ENCODE measurements at places on chromosomes 1 and 21.
A peak's percentile ranks its signal among the peaks of the same experiment; 100 is the strongest.

DNA sequence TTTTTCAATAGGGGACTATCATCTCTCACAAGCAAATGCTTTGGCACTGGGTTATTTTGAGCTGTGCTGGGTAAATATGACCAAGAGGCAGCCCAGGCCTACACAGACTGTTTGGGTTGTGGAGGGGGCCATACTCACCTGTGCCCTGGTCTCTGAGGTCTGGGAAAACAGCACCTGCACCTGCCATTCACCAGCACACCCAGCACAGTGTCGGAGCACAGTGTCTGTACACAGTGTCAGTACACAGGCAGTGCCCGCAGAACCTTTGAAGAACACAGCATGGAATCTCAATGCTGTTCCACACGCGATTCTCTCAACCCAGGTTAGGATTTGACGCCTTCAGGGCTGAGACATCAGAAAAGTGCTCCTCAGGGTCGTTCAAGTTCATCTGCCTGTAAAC is 35.0 kb upstream of the FAM89A start:
- DNase-seq, result no peak

- DNase-seq, result no peak
These were observed 92.0 kb upstream of the BARHL2 start for GRCh38 chr1:90809093-90809492.

DNA sequence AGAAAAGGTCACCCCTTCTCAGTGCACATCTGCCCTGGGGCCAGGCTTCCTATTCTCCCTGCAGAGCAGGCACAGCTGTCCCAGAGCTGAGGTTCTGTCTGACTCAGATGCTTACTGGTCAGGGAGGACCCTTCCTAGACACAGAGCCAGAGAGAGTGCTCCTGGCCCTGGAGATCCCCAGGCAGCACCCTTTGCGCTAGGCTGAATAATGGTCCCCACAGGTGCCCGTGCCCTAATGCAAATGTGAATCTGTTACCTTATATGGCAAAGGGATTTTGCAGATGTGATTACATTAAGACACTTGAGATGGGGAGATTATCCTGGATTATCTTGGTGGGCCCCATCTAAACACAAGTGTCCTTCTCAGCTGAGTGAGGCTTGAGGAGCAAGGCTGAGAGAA is 2.6 kb upstream of the TNNI1 start:
- DNase-seq, result no peak

DNA sequence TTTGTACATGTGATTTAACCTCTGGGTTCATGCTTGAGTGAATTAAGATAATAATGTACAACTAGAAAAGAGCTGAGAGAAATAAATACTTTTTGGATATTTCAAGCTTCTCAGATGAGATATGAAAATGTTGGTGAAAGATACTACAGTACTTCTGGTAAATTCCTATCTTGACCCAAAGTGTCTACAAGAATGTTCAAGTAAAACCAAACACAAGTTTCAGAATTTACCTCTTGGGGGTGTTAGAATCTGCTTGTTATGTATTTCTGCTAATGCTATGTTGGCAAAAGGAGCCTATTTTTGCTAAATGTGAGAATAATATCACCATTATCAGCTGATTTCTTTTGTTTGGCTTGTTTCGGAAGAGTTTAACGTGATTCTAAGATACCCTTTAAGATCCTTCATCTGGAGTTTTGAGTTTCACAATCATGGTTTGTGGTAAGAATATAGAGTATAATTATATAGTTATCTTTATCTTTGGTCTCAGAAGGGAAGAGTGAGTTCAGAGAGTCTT is 388.5 kb downstream of the LMO4 start:
- DNase-seq, result no peak

- no peak for DNase-seq
These were observed 52.1 kb upstream of the GPR88 start for GRCh38 chr1:100485855-100486258.

- DNase-seq, result no peak
These were observed 497.4 kb downstream of the DISC1 start for GRCh38 chr1:232123775-232124659.

DNA sequence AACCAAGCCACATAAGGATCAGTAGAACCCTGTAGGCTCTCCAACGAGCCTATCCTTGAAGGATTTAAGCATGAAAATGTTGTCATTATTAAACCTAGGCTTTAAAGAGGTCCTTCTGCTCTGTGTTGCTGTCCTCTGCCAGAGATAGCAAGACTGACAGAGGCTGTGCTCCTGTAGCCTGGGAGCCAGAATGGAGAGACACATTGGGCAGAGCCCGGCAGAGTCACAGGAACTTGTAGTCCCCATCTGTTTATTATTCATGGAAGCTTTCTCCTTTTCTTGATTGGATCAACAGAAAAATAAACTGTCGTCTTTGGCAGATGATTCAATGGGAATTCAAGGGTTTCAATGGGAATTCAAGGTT is 19.2 kb upstream of the SLAMF1 start:
- DNase-seq, result no peak

GRCh38 chr1:22652881-22653316 is at the start of gene C1QB:
C1QB (plus strand) TSS chr1:22653236; CDS start chr1:22659463, 6,227 bp downstream.
- no peak for DNase-seq

GRCh38 chr1:228261706-228262105 is 53.9 kb downstream of the OBSCN start:
- DNase-seq, result no peak

DNA sequence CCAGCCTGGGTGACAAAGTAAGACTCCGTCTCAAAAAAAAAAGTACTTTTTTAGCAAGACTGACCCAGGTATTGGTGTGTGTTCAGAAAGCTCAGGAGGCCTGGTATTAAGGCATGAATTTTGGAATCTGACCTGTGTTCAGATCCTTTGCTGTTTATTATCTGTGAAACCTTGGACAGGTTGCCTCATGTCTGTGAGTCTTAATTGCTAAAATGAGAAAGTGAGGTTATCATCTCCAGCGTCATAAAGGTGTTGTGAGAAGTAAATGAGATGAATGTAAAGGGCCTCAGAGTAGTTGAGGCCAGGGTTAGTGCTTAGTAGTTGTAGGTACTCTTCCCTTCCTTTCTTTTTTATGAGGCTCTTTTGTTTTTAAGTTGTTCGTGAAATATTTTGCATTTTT is 2.8 kb downstream of the C1orf50 start:
- no peak for DNase-seq

GRCh38 chr1:36223381-36223995 is 755 bp upstream of the THRAP3 start:
- DNase-seq, result peak; percentile 85

DNA sequence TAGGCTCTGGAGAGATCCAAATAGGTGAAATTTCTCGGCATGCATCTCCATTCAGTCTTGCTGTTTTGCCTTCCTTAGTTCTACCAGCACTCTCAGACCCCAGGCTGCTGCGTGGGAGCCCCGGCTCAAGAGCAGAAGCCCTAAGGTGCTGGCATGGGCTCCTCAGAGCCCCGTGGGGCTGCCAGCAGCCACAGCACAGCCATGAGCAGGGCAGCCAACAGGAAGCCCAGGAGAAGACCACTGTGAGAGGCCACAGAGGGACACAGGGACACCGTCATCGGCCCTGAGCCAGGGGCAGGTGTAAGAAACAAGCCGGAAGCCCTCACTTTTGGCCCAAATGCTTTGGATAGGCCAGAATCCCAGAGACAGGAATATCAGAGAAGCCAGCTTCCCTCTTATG is 66.6 kb downstream of the HIVEP3 start:
- no peak for DNase-seq

DNA sequence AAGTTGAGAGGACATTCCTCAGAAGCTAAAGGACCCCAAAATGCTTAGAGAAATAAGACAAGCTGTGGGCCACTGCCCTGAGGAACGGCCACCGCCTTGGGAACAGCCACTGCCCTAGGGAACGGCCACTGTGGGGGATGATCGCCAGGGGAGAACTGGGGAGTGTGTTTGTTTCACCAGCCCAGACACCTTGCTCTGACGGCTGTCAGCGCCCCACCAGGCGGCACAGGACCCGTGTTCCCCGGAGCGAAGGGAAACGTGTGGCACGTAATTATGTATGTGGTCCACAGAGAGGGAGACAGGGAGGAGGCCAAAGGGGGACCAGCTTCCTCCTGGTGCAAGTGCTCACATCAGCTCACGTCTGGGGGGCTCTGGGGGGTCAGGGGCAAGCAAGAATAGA is 45.8 kb upstream of the RIPK4 start:
- DNase-seq, result no peak

DNA sequence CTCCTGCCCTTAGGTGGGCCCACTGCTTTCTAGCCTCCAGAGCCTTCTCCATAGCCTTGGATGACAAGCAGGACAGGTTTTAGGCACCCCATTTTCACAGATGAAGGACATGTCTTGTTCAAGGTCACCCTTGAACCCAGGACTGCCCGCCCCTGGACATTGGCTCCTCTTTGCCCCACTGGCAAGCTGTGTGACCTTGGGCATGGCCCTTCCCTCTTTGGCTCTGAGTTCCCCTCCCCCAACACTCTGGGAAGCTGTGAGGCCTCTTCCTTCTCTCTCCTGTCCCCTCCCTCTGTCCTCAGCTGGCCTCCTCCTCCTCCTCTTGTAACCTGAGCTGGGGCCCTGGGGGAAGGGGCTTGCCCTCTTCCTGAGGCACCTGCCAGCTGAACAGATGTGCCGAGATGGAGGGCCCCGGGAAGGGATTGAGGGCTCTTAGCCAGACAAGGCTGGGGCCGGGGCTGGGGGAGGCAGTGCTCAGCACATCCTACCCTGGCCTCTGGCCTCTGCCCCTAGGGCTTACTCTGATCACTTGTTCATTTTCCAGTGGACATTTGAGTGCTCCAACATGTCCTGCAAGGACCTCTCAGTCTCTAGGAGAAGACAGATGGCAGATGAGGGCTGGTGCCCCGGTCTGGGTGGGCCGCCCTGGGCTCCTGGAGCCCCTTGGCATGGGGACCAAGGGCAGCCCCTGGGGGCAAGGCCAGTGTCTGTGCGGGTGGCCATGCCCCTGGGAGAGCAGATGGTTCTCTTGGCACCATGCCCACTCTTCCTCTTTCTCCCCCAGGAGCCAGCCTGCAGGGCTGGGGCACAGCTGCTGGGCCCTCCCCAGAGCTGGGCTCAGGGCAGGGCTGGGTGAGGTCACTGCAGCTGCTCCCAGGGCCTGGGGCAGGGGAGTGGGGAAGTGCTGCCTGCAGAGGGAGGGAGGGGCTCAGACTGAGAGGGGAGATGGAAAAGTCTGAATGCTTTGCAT is 10.7 kb downstream of the FOXO6 start:
- no peak for DNase-seq

DNA sequence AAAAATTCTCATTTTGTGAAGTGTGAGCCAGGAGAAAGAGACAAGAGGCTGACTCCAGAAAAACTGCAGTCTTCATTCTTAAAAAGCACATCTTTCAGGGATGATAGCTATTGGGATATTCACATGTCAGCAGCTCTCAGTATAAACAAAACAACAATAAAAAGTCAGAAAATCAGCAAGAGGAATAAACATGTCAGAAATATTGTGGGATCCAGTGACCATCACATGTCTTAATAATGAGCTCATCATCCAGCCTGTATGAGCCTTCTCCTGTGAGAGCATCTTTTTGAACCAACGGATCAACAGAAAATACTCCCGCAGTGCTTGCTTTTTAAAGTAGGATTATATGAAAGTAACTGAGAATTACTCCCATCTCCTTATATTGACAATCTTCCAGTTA is 241.6 kb downstream of the SMYD3 start:
- DNase-seq, result no peak

GRCh38 chr1:193108471-193108870 is 3.3 kb upstream of the GLRX2 start:
- no peak for DNase-seq

- DNase-seq, result peak; percentile 90
These were observed 11.4 kb downstream of the FAM229A start for GRCh38 chr1:32350785-32351398.

- DNase-seq, result no peak
These were observed 12.3 kb upstream of the LYPLAL1 start for GRCh38 chr1:219161371-219161770.

- peak; percentile 40 for DNase-seq
These were observed 79.0 kb downstream of the GALNT2 start for GRCh38 chr1:230145953-230146476.

DNA sequence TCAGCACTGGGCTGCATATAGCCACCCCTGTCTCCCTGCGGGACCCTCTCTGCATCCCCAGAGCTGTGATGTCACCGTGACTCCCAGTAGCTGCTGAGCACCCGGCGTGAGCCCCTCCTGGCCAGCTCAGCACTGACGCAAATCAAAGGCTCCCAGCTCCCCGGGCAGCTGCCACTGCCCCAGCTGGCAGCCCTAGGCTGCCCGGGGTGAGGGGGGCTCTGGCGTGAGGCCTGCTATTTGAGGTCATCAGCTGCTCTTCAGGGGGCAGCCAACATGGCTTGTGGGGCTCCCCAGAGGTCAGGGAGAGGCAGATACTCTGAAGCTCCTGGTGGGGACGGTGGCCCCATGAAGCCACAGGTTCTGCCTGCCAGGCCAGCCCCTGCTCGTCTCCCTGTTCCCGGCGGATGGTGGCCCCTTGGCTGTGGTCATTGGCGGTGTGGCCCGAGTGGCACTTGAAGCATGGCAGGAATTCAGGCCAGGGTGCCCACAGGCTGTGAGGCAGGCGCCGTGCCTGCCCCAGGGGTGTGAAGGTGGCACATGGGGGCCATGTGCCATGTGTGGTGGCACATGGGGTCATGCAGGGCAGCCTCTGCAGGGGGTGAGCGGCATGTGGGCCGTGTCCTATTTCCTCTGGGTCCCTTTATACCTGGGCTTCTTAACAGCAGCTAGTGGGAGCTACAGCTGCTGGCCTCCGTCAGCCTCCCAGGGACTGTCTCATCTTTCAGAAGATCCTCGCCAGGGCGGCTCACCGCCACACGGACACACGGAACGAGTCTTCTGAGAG is 85.4 kb downstream of the SIK1 start:
- no peak for DNase-seq

DNA sequence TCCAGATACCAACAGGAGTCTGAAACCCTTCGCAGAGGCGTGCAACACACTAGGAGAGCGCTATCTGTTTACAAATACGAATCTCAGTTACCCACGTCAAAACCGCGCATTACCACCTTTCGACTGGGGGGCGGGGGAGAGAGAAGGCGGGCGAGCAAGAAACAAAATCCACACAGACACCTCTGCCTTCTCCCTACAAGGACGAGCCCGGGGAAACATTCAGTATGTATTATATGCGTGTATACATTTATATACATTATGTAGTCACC is 722 bp downstream of the TUT4 start:
- DNase-seq, result peak; percentile 81

- DNase-seq, result no peak
These were observed 190.8 kb downstream of the LTN1 start for GRCh38 chr21:28801906-28802305.

DNA sequence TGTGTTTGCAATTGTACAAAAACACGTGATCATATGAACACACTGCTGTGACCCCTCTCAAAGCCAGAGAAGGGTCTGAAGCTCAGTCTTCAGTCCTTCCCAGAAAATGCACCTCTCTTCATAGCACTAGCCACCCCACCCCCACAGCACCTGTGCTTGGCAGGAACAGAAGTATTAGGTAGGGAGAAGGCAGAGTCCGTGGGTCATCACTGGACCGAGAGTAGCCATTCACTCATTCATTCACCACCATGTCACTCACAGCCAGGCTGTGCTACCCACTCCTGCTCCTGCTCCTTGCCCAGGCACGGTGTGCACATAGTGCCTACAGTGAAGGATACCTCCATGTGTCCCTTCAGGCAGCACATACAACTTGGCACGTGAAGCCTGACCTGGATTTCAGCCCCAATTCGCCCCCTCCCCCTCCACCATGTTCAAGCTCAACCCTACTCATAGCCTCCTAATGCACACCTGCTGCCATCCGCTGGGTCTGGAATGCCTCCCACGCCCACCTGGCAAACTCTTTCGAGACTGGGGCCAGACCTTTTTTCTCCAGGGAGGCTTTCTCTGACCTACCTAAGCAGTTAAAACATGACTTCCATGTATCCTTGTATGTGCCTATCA is 81.9 kb upstream of the GALNT2 start:
- no peak for DNase-seq

- no peak for DNase-seq
These were observed 115.0 kb upstream of the GALNT2 start for GRCh38 chr1:229951856-229952534.

GRCh38 chr1:14787604-14788003 is 189.1 kb downstream of the KAZN start:
- no peak for DNase-seq

Measured in GM12865 (cell line).